NCI-H226 (cell line): ENCODE measurements at places on chromosomes 5 and 9.

- peak; percentile 66 for DNase-seq
These were observed 10.0 kb upstream of the CCL28 start for GRCh38 chr5:43422143-43422542.

GRCh38 chr9:122580360-122580759 is 2.8 kb downstream of the OR1L8 start:
- peak; percentile 85 for DNase-seq

DNA sequence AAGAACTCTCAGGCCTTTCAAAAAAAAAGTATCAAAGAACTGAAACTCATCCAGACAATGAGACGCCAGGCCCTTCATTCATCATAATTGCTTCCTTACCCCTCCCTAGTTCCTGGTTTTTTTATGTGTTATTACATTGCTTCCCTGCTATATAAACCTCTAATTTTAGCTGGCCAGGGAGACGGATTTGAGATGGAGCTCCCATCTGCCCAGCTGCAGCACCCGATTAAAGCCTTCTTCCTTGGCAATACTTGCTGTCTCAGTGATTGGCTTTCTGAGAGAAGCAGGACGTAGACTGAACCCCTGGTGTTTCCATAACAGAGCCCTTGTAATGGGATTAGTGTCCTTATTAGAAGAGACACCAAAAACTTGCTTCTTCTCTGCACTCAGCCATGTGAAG is 62.4 kb downstream of the BARX1 start:
- no peak for DNase-seq

- DNase-seq: no peak
These were observed 9.3 kb downstream of the PCDHGA12 start for GRCh38 chr5:141439411-141440141.

DNA sequence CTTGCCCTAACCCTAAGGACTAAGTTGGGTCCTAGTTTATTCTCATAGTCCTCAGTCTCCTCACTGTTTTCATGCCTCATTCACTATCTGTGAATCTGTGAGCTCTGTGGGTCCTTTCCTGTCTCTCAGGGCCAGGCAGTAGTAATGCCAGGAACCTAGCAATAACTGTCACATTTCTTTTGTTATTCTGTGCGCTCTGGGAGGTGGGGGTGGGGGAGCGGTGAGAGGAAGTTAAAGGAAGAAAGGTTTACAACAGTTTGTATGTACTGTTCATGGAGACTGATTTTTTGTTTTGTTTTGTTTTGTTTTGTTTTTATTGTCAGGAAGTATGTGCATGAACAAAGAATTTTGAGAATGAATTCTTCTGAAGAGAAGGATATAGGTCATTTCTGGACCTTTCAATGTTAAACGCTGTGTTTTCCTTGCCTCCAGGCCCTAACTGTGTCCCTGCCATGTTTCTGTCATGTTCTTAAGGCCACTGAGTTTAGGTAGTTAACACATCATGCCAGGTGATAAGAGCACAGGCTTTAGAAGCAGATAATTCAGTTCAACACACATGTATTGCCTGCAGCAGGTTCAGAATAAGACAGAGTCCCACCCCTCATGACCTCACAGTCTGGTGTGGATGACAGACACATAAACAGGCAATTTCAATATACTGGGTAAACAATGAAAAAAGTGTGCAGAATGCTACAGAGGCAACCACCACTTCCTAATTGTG is 13.3 kb upstream of the FEM1C start:
- DNase-seq: no peak

DNA sequence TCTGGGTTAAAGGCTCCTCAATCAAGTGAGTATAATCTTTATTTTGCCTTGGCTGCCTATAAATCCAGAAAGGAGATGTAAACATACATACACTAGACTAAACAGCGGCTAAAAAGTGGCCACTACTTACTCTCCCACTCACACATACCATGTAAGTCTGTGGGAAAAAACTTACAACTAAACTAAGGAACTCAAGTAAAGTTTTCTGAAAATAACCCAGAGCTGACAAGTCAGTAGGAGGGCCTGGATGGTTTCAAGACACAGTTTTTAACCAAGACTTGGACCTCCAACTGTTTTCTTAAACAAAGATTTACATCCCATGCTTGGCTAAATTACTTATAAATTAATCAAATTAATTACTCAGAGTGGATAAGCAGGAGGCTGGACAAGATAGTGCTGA is 64.5 kb downstream of the CEP120 start:
- DNase-seq: no peak

GRCh38 chr5:3092211-3092610 is 340.7 kb upstream of the IRX2 start:
- no peak for DNase-seq

- peak; percentile 84 for DNase-seq
These were observed 48.1 kb downstream of the SPATA31C2 start for GRCh38 chr9:88090151-88090581.

DNA sequence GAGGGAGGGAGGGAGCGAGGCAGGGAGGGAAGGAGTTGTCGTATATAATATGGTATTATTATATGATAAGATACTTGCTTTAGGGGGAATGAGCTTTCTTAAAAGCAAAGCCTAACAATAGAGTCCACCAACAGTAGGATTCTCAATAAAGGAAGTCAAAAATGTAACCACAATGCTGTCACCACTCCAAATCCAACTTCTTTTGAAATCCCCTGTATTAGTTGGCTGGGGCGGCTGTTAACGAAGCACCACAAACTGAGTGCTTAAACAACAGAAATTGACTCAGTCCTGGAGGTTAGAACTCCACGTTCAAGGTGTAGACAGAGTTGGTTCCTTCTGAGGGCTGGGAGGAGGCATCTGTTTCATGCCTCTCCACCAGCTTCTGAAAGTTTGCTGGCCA is 23.1 kb downstream of the GAS1 start:
- DNase-seq: no peak

GRCh38 chr9:1536522-1537170 is 478.5 kb upstream of the SMARCA2 start:
- no peak for DNase-seq

GRCh38 chr9:85900504-85901201 is 40.3 kb upstream of the NAA35 start:
- no peak for DNase-seq
